Breast epithelium (tissue), 4 donors: ENCODE measurements at places on chromosomes 1 and 21. TPM values are rescaled to one million over a fixed set of nuclear protein-coding genes. Genes with fewer than 3 reads are reported as not detected.

Gene RUNX3
- total RNA-seq = 1.9 TPM

Gene APCS
- total RNA-seq = not detected

Gene OR2M3
- not detected for total RNA-seq

Gene TIMM17A
- total RNA-seq = 30.1 TPM

Gene HSD3B2
- not detected for total RNA-seq

Gene SPATC1L
- 7.0 TPM for total RNA-seq

Gene ZNF436
- 36.6 TPM for total RNA-seq

Gene CD2
- 3.5 TPM for total RNA-seq

Gene S100A9
- total RNA-seq = 329 TPM

Gene UBL4B
- total RNA-seq = 1.6 TPM

Gene AMY1C
- not detected for total RNA-seq

Gene TTC34
- total RNA-seq = 0.88 TPM

Gene DENND1B
- total RNA-seq = 54.7 TPM

Gene HPCA
- 2.0 TPM for total RNA-seq

Gene CD52
- 8.3 TPM for total RNA-seq

Gene S100A1
- total RNA-seq = 28.5 TPM

Gene CGN
- total RNA-seq = 13.4 TPM

Gene OR2T33
- total RNA-seq = not detected

Gene SRRM1
- total RNA-seq = 96.3 TPM

Gene ASTN1
- 0.33 TPM for total RNA-seq

Gene ATP1B1
- total RNA-seq = 21.8 TPM

Gene RGS13
- 3.2 TPM for total RNA-seq

Gene CLEC20A
- not detected for total RNA-seq

Gene SIPA1L2
- total RNA-seq = 16.3 TPM

Gene SPRR5
- total RNA-seq = not detected

Gene SLAMF9
- total RNA-seq = not detected

Gene GPR37L1
- total RNA-seq = not detected

Gene IRF6
- total RNA-seq = 1.9 TPM

Gene S100A7A
- total RNA-seq = not detected

Gene ZDHHC18
- total RNA-seq = 12.3 TPM

Gene SYNJ1
- 11.0 TPM for total RNA-seq

Gene LIN28A
- total RNA-seq = not detected

Gene HHAT
- total RNA-seq = 31.6 TPM

Gene SPRR1B
- not detected for total RNA-seq

Gene ACTA1
- total RNA-seq = not detected

Gene CDC20
- total RNA-seq = 1.3 TPM

Gene RCAN1
- total RNA-seq = 47.9 TPM

Gene PLEKHA6
- 17.7 TPM for total RNA-seq

Gene OR2T2
- not detected for total RNA-seq

Gene ITSN1
- total RNA-seq = 39.5 TPM

Gene SMIM11
- 22.5 TPM for total RNA-seq

Gene TBX19
- total RNA-seq = 7.8 TPM

Gene CIART
- total RNA-seq = 7.4 TPM
